Calu3 (cell line): ENCODE measurements at places on chromosomes 12 and 14. TPM values are rescaled to one million over a fixed set of nuclear protein-coding genes. Genes with fewer than 3 reads are reported as not detected.

Gene CMKLR1
- total RNA-seq, result not detected in 2 replicates

Gene FERMT2
- total RNA-seq, result 21.0 and 21.6 TPM in 2 replicates

Gene TRHDE
- 31.6 and 43.7 TPM in 2 replicates for total RNA-seq

Gene LAG3
- 0.34 TPM in 1 of 2 replicates, not detected in the other for total RNA-seq

Gene DCN
- total RNA-seq, result not detected in 2 replicates

Gene OR6C65
- total RNA-seq, result not detected in 2 replicates
